ENCODE measurements at places on chromosomes 2 and 18. TPM values are rescaled to one million over a fixed set of nuclear protein-coding genes. Genes with fewer than 3 reads are reported as not detected.

The LHCGR gene
- polyA plus RNA-seq: not detected

The FN1 gene
- 19.0 TPM for polyA plus RNA-seq

The CFAP65 gene
- not detected for polyA plus RNA-seq

The SPAG16 gene
- 9.9 TPM for polyA plus RNA-seq

The HOXD1 gene
- polyA plus RNA-seq: 0.14 TPM

The TFPI gene
- polyA plus RNA-seq: 21.9 TPM

The SERPINB4 gene
- polyA plus RNA-seq: not detected

The PDCD1 gene
- 0.73 TPM for polyA plus RNA-seq

The TGFA gene
- 3.2 TPM for polyA plus RNA-seq

The LRP2 gene
- 1.2 TPM for polyA plus RNA-seq

The IL1B gene
- polyA plus RNA-seq: 17.8 TPM

The TMEM17 gene
- 2.2 TPM for polyA plus RNA-seq

The INPP5D gene
- polyA plus RNA-seq: 2.8 TPM

The CFC1 gene
- polyA plus RNA-seq: 0.80 TPM

The AFG3L2 gene
- polyA plus RNA-seq: 36.5 TPM

The DNAJC5G gene
- not detected for polyA plus RNA-seq

The TNS1 gene
- 39.8 TPM for polyA plus RNA-seq

The CMPK2 gene
- 3.5 TPM for polyA plus RNA-seq

The AKAIN1 gene
- polyA plus RNA-seq: 0.23 TPM

The ABCG5 gene
- polyA plus RNA-seq: 0.03 TPM

The KCNIP3 gene
- 5.1 TPM for polyA plus RNA-seq

The SPP2 gene
- polyA plus RNA-seq: not detected

The MARCHF4 gene
- polyA plus RNA-seq: not detected

The GRB14 gene
- polyA plus RNA-seq: 2.8 TPM

The CFAP53 gene
- not detected for polyA plus RNA-seq

The GAREM2 gene
- 1.7 TPM for polyA plus RNA-seq

The FOXI3 gene
- not detected for polyA plus RNA-seq

The LOXHD1 gene
- polyA plus RNA-seq: 0.09 TPM

The SPR gene
- 57.6 TPM for polyA plus RNA-seq

The PIEZO2 gene
- 0.72 TPM for polyA plus RNA-seq

The WDR35 gene
- 2.9 TPM for polyA plus RNA-seq

The ZNF142 gene
- polyA plus RNA-seq: 4.3 TPM

The USP40 gene
- 11.5 TPM for polyA plus RNA-seq

The PLEKHH2 gene
- polyA plus RNA-seq: 1.0 TPM

The GAREM1 gene
- polyA plus RNA-seq: 5.6 TPM

The ICOS gene
- 0.33 TPM for polyA plus RNA-seq

The GKN2 gene
- polyA plus RNA-seq: 29.8 TPM

The DES gene
- 25.4 TPM for polyA plus RNA-seq

The CD8B2 gene
- polyA plus RNA-seq: not detected

The KLHL41 gene
- polyA plus RNA-seq: 0.45 TPM

The KCNF1 gene
- polyA plus RNA-seq: 0.03 TPM

The THSD7B gene
- polyA plus RNA-seq: 0.79 TPM

The IHH gene
- polyA plus RNA-seq: 1.4 TPM

The LYPD1 gene
- polyA plus RNA-seq: 0.31 TPM

The MYL1 gene
- 3.4 TPM for polyA plus RNA-seq

The TEX261 gene
- polyA plus RNA-seq: 56.6 TPM

The VIT gene
- 23.6 TPM for polyA plus RNA-seq
